B cell (primary cell): ENCODE measurements at places on chromosomes 3 and 15.

DNA sequence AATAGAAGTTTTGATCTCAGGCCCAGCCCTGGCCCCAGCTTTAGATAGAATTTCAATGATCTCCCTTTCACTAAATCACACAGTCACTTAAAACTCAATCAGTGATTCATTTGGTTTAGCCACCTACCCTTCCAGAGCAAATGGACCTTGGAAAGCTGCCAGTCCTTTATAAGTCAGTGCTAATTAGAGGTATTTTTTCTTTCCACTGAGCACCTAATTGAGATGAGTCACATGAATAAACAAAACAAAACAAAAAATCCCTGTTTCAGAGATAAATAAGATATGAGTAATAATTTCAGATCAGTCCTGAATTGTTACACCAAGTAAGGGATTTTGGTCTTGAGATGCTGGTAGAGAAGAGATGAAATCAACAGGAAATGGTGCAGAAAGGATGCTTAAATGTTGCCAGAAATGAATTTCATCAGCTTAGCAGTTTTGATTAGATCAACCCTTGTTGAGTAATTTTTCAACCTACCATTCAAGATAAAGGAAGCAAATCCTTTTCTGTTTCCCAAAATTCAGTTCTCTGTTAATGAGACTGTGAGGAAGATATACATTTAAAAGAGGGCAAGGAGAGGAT is 352.0 kb upstream of the COL8A1 start:
- H3K4me3 ChIP-seq = no peak overlapping the region
- no peak overlapping the region for H3K27ac ChIP-seq
- no peak for DNase-seq

- H3K4me3 ChIP-seq = no peak overlapping the region
- H3K27ac ChIP-seq = no peak overlapping the region
- no peaks in the 10 kb centered on the region for H3K27me3 ChIP-seq
- no peaks in the 10 kb centered on the region for H3K36me3 ChIP-seq
Measured at GRCh38 chr15:32649342-32649741, 7.8 kb downstream of the SCG5 start.

DNA sequence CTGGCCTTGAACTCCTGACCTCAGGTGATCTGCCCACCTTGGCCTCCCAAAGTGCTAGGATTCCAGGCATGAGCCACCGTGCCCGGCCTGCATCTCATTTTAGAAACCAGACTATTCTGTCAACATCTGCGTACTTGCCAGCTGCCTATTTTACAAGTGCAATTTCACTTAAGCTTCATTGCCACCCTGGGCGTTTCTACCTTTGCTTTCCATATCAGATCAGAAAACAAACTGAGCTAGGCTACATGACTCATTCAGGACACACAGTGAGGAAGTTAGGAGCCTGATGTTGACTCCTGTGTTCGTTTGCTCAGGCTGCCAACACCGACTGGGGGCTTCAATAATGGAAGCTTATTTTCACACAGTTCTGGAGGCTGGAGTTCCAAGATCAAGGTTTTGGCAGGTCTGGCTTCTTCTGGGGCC is 42.3 kb upstream of the KLHL25 start:
- H3K4me3 ChIP-seq = no peak overlapping the region
- H3K36me3 ChIP-seq = no peaks in the 10 kb centered on the region
- no peak overlapping the region for H3K27ac ChIP-seq

DNA sequence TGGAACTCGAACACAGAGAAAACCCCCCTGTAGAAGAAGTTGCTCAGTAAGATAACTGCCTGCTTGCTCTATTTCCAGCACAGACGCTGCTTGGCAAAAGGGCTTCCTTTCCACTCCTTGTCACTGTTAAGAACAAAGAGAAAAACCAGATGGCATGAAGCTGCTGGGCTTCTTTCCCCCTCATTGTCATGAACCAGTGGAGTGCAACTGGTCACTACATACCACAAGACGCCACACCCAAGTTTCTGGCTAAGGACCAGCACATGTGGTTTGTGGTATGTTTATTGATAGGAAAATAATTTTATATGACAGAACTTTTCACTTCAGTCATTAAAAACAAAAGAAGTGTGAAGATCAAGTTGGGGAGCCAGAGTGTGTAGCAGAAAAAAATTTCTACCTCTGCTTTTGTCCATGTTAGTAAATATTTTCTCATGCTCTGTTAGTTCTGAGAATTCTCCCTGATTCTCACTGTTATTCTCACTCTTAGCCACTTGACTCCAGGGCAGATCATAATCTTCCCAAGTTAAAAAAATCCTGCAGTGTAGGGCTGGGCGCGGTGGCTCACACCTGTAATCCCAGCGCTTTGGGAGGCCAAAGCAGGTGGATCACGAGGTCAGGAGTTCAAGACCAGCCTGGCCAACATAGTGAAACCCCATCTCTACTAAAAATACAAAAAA is 37.9 kb downstream of the CLK3 start:
- no peak overlapping the region for H3K4me3 ChIP-seq
- no peak for DNase-seq
- peaks cover 17% of the 10 kb centered on the region for H3K4me1 ChIP-seq
- no peaks in the 10 kb centered on the region for H3K36me3 ChIP-seq

GRCh38 chr3:171646357-171647133 is 163.7 kb downstream of the PLD1 start:
- H3K36me3 ChIP-seq = no peaks in the 10 kb centered on the region
- H3K4me1 ChIP-seq = no peaks in the 10 kb centered on the region
- H3K4me3 ChIP-seq = no peak overlapping the region
- DNase-seq = no peak
- H3K27ac ChIP-seq = no peak overlapping the region
- H3K27me3 ChIP-seq = no peaks in the 10 kb centered on the region

- no peak overlapping the region for H3K27ac ChIP-seq
- no peak overlapping the region for H3K4me3 ChIP-seq
- H3K36me3 ChIP-seq = no peaks in the 10 kb centered on the region
- no peaks in the 10 kb centered on the region for H3K4me1 ChIP-seq
Measured at GRCh38 chr3:194514626-194515025, 27.8 kb upstream of the ATP13A3 start.

- no peaks in the 10 kb centered on the region for H3K4me1 ChIP-seq
- no peak overlapping the region for H3K27ac ChIP-seq
- no peaks in the 10 kb centered on the region for H3K36me3 ChIP-seq
- no peak for DNase-seq
- no peaks in the 10 kb centered on the region for H3K27me3 ChIP-seq
Measured at GRCh38 chr3:24202071-24202470, 257.0 kb downstream of the NR1D2 start.

DNA sequence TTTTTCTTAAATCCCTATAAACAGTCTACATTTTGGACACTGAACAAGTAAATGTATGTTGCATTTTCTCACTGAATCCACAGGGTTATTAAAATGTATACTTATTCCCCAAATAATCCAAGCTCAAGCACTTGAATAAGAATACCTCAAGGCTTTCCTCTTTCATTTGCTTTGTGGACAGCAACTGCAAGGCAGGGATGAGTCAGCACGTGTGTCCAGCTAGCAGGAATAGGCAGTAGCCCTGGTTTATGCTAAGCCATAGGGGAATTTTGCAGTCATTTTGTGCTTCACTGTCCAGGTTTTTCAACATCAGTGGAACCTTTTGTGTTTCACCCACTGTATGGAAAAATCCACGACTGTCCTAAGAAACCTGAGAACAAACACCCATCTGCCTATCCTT is 96.7 kb upstream of the KCNMB2 start:
- no peak for DNase-seq
- no peak overlapping the region for H3K4me3 ChIP-seq
- H3K36me3 ChIP-seq = no peaks in the 10 kb centered on the region
